Lung microvascular endothelial cell (primary cell): ENCODE measurements at places on chromosomes 16 and 17.

DNA sequence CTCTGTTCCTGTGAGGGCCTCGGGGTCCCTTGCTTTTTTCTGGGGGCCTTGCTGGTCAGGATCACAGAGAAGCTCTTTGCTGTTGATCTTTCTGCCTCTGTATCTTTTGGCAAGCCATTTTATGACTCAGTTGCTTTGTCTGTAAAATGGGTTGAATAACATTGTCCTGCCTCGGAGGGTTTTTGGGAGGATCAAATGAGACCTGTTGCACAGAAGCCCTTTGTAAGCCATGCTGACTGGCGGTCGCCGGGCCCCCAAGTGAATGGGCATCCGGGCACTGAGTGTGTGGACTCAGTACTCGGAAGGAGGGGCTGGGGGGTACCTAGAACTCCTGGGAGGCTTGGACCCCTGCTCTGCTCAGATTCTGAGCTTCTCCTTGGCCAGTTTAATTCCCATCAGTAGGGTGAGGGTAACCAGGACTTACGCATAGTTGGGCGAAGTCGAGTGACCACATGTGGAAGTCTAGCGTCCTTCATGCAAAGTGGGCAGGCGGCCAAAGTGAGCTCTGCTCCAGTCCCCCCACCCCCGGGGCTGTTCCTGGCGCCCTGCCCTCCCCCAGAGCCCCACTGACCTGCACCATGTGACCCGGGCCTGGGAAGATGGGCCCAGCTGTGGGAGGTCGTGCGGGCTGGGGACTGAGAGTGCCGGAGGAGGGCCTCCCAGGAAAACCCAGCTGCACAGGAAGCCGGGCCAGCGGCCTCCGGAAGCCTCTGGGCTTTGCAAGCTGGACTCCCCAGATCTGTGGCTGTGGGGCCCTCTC is 284.0 kb downstream of the SEC14L1 start:
- DNase-seq = peak; percentile 86

DNA sequence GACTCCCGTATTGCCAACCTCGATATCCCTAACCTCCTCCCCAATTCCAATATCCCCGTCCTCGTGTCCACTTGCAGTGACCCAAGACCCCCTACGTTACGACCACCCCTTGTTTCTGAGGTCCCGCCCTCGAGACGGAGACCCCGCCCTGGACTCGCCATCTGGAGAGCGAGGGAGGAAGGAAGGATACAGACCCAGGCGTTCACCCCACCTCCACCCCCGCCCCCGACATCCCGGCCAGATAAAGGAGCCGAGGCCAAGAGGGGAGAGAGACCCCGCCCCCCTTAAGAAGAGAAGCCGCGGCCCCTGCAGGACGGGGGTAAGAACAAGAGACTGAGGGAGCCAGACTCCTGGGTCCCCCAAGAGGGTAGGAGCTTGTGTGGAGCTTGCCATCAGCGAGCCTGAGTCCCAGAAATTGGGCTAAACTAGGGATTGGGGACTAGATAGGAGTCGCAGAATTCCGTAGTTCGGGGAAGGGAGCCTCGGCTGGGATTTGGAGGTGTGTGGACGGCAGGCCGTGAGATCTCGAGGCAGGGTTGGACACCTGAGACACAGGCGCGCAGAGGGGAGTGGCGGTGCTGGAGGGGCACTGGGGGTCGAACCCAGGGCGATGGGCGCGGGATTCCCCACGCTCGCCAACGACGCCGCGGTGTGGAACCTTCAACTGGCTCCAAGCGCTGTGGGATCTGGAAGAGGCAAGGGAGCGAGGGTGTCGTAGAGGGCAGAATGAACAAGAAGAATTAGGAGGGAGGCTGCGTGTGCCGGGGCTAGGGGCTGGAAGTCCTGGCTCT is at the start of gene BCL6B:
TSS of gene BCL6B (plus strand) at position 270 of the 791 bp plus-strand sequence. CDS start 622 bp downstream, outside the sequence.
- peak; percentile 85 for DNase-seq

DNA sequence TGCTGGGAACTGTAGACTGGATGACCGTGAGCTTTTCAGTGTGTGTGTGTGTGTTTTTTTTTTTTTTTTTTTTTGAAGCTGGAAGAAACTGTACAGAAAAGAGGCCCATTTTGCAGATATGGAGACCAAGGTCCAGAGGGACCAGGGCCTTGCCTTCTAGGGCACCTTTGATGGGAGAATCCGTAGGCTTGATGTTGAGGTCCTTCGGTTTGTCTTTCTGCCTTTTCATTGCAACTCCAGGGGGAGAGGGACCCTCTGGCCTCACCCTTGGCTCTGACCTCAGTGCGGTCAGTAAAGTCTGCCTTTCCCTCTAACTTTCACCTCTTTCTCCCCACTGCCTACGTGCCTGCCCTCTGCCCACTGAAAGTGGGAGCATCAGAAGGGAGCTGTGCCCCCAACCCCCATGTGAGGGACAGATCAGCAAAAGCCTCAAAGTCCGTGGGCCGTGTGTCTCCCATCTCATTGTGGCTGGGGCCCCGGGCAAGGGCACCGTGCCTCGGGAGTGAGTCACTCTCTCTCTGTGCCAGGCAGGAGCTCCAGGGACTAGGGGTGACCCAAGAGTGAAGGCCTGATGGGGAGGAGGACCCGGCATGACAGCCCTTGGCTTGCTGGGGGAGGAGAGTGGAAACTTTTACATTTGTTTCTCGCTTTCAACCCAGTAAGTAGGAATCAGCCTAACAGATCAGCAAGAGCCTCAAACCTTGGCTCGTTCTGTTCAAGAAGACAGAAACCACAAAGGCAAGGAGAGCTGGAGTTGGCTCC is 123.6 kb downstream of the CMIP start:
- DNase-seq = peak; percentile 31

DNA sequence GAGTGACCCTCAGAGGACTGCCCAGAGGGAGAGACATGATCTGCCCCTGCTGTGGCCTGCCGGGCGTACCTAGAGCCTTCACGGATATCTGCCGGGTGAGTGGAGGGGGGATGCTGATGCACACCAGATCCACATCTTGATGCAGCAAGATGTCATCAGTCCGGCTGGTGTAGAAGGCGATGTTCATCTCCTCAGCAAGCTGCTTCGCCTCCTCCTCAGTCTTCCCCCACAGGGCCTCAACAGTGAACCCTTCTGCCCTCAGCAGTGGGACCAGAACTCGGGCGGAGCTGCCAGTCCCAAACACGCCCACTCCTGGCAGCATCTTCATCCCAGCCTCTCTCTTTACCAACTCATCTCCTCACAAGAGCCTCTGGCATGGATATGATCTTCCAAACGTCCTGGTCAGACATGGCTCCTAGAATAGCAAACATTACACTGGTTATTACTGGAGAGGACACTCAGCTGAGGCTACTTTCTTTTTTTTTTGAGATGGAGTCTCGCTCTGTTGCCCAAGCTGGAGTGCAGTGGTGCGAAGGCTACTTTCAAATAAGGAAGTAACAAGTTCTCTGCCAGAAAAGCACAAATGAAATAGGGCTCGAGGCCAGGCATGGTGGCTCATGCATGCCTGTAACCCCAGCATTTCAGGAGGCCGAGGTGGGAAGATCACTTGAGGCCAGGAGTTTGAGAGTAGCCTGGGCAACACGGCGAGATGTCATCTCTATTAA is 18.9 kb downstream of the C16orf86 start:
- DNase-seq = no peak

- DNase-seq = no peak
Observed at GRCh38 chr17:41988418-41988817, 21.8 kb downstream of the CNP start.

DNA sequence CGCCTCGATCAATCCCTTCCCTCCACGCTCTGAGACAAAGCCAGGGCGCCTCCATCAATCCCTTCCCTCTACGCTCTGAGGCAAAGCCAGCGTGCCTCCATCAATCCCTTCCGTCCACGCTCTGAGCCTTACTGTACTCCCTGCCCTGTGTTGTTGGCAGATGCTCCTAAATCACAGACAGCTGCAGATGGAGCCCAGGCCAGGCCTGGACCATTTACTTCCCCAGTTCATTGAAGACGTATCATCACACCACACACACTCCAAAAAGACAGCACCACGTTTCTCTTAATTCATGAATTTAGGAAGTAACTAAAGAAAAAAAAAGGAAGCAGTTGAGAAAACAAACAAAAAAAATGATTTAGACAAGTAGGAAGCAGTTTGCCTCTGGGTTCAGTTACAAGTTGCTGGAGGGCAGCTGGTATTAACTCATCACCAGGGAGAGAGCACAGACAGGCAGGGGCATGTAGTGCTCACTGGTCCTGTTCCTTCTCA is 7.4 kb upstream of the CD300LD start:
- DNase-seq = no peak

DNA sequence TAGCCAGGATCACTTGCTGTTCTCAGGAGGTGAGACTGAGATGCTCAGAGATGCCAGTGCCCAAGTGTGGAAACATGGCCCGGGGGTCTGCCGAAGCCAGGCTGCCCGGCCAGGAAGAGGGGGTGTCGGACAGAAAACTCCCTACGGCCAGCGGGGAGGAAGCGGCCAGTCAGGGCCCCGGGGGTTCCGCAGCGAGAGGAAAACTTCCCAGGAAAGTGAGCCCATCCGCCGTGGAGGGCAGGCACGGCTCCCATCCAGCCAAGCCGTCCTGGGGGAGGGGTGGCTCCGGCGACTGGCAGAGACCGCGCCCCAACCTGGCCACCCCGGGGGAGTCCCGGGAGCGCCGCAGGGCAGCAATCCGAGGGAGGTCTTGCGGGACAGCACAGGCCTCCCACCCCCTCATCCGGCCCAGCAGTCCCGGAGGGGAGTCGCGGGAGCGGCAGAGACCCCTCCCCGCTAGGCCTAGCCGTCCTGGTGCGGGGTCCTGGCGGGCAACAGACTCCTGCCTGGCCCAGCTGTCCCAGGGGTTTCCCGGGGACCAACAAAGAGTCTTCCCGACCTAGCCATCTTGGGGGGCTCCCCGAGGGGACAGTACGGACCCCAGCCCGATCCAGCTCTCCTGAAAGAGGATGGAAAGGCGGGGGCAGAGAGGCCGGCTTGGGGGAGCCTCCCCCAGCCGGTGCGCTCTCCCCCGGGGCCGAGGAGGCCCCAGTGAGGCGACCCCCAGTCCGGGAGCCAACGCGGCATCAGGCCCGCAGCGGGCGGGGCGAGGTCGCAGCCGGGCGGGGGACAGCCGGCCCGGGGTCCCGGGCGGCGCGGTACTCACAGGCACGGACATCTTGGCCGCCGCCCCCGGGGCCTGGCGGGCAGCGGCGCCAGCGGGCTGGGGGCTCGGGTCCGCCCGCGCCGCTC is 13.8 kb upstream of the BCAR1 start:
- DNase-seq = peak; percentile 49

DNA sequence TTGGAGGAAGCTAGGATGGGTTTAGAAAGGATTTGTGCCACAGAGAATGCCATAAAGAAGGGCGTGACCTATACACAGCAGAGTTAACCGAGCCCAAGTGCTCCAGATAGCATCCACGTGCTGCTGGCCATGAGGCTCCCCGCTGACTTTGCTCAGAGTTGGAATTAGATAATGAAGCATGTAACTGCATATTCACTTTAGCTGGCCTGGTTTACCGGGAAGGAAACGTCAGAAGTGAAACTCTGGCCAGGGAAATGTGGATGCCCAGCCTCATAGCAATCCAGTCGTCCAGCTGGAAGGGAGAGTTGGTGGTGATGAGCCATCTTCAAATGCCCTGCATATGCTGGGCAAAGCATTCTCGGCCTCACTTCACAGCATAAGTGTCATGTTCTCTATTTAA is 6.1 kb downstream of the KRT35 start:
- no peak for DNase-seq

DNA sequence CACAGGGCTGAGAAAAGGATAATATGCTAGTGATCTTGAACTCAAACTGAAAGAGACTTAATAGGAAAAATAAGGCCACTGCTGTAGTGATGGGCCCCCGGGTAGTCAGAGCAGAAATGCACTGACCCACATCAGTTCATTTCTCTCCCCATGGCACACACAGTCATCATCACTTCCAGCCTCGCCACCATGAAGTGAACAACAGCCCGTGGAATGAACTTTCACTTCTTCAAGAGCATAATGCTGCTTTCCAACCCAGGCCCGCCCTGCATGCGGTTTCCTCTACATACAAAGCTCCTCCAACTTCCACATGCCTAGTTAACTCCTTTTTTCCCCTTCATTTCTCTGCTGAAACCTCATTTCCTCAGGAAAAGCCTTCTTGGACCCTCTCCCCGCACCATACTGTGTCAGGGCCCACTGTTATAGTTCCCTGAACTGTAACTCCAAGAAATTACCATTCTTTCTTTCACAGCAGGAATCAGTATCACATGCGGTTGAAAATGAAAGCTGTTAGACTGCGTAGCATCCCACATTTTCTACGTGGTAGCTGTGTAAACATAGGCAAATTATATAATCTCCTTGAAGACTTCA is 65.8 kb upstream of the SMIM36 start:
- DNase-seq = peak; percentile 27
